ENCODE measurements at places on chromosomes 1 and 21.

- DNase-seq: no peak
Measured at GRCh38 chr1:3271866-3272265, 182.6 kb upstream of the ARHGEF16 start.

GRCh38 chr1:182259229-182259872 is 132.2 kb downstream of the GLUL start:
- DNase-seq: peak; percentile 93

- DNase-seq: no peak
Measured at GRCh38 chr21:37780991-37781983, 135.0 kb downstream of the KCNJ6 start.

DNA sequence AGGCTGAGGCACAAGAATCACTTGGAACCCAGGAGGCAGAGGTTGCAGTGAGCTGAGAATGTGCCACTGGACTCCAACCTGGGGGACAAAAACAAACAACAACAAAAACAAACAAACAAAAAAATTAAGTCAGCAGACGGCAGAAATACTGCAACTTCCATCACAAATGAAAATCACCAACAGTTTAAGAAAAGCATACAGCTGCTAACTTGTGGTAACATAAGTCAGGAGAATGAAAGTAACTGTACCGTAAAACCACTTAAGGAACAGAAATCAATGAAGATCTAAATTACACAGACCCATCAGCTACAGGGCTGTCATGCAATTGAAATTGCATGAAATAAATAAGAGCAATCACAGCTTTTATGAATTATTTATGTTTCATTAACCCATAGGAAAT is 25.0 kb downstream of the MCOLN2 start:
- no peak for DNase-seq

GRCh38 chr1:172414331-172414730 is 6.2 kb upstream of the C1orf105 start:
- no peak for DNase-seq

DNA sequence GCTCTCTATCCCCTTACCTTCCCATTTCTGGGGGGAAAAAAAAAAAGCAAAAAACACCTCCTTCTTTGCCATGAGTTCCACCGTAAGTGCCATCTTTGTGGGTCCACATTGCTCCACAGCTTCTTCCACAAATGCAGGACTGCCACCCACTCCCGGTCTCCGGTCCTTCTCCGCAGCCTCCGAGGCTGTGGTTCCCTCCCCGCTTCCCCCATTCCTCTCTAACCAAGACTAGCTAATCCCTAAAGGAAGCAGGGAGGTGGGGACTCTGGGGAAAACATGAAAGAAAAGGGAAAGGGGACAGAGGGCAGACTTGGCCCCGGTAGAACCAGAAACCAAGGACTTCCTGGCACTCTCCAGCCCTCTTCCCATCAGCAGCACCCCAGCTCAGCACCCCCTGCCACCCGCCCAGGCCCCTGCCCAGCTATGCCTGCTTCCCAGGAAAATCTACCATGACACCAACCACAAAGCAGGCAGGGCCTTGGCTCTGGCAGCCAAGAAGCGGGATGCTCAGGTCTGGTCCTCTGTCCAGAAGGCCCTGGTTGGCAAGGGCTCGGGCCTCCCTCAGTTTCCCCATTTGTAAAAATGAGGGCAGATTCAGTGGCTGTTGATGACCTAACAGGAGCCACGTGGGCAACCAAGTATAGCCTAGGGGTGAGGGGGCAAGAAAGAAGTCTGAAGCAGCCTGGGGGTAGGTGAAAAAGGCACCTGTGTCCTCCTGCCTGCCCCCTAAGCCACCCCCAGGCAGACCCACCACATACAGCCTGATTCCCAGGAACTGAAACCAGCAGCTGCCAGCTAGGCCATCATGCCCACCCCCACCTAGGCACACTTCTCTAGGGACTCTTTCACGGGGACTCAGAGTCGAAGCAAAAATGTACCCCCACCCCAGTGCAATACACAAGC is 2.5 kb downstream of the EPHA2 start:
- no peak for DNase-seq

GRCh38 chr1:43031316-43032203 is 72.9 kb upstream of the SLC2A1 start:
- DNase-seq: no peak

DNA sequence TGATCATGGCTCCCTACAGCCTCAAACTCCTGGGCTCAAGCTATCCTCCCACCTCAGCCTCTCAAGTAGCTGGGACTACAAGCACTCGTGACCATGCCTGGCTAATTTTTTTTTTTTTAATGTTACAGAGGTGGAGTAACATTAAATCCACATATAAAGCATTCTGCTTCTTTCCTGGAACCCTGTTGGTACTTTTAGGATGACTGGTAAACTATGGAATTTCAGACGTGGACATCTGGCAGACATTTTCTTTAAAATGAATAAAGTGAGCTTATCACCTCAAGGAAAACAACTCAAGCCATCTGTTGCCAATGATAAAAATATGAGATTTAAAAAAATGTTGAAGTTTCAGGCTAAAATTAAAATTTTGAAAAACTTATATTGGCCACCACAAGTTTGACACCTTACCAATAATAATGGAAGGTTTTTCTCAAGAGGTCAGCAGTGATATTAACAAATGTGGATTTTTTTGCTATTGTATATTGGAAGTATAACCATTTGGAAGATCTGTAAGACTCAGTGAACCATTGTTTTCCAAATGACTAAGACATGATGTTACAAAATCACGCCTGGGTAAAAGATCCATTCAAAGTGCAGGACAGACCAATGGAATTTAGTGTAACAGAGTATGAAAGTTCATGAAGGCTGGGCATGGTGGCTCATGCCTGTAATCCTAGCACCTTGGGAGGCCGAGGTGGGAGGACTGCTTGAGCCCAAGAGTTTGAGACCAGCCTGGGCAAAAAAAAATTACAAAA is 52.7 kb upstream of the EIF4G3 start:
- DNase-seq: no peak

DNA sequence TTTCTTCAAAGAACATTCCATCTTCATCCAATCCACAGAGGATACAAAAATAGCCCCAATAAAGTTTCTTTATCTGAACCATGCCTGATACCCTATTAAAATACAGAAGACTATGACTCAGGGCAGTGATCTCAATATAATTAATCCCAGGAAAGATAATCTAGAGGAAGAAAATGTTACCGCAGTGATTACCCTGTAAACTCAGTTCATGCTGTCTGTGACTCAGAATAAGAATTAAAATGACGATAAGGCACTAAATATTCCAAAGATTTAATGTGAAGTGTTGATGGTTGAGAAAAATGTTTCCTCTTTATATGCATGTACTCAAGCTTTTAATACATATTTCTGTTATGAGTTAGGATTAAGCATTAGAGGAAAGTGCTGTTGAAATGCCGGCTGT is 88.6 kb upstream of the LYPLAL1 start:
- no peak for DNase-seq

DNA sequence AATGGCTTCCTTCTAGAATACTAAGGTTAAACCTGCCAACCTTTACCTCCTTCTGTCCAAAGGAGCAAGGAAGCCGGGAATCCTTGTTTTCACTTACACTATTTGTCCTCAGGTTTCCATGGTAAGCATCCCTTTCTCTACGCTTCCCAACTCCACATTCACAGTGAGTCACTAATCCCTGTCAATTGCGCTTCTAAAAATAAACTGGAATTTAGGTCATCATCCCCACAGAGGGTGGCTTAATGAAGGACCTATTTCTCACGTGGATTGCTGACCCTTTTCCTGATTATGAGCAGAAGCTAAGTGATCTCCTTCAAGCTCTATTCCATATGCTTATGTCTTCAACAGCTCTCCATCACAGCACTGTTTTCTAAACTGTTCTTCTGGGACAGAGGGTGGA is 39.9 kb upstream of the ABCA4 start:
- no peak for DNase-seq

GRCh38 chr21:43842742-43843141 is 22.3 kb upstream of the AGPAT3 start:
- DNase-seq: no peak

DNA sequence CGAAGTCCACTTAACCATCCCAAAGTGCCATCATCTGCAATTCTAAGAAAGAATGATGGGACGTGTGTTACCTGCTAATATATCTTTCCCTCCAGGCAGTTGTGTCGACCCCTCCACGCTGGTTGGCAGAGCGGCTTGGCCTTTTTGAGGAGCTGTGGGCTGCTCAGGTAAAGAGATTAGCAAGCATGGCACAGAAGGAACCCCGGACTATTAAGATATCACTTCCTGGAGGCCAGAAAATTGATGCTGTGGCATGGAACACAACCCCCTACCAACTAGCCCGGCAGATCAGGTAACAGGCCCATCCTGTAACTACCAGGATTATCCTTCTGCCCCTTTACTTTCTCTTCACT is 520 bp downstream of the TARS2 start:
- DNase-seq: no peak

- DNase-seq: no peak
Measured at GRCh38 chr1:80250573-80251168, 1244.1 kb upstream of the ADGRL4 start.

GRCh38 chr1:226939438-226940028 is 561 bp upstream of the COQ8A start:
- no peak for DNase-seq

- DNase-seq: no peak
Measured at GRCh38 chr1:101128211-101128727, 102.7 kb upstream of the DPH5 start.

DNA sequence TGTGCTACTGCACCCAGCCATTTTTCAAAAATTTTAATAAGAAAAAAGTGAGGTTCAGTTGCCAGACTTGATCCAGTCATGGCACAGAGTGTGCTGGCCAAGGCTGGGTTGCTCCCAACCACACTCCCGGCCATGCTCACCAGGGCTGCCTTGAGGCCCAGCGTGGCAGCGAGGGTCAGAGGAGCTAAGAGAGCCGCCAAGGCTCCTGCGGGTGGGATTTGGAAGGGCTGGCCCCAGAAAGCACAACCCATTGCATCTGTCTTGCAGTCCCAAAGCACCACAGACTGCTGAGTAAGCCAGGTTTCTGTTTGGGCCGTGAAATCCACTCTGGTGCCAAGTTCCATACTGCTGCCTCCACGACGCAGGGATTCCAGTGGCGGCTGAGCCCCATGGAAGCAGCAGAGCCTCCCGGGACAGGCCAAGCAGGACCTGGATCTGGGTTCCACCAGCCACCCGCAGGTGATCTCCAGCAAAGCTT is 22.6 kb downstream of the ZBTB17 start:
- no peak for DNase-seq

DNA sequence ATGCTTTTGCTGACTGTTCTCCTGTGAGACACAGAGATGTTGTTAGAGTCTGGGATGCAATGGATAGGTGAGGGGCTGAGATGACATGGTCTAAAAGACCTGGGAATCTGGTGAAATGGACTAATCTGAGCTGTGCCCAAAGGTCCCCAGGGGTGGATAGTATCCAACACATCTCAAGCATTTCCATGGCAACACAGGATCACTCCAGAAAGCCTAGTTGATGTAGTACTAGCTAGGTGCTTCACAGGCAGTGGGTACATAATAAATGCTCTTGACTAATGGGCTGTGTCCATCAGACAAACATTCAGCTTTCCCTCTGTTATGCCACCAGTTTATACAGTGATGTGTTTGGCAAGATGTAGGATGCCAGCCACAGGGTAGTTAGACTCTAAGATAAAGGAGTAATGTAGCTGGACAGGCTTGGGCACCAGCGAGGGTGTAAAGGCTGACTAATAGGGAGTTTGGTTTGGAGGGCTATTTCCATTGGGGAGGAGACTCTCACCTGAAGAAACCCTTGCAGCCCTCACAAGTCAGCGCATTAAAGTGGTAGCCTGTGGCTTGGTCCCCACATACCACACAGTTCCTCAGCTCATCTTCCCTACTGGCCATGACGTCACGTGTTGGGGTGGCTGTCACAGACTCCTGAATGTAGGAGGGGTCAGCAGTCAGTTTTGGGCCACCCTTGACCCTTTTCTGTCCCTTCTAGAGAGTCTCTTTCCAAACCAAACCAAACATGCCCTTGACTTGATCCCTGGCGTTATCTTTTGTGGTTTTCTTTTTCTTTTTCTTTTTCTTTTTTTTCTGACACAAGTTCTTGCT is 1.8 kb downstream of the NR1I3 start:
- no peak for DNase-seq

- DNase-seq: no peak
Measured at GRCh38 chr1:90876101-90876500, 145.7 kb downstream of the ZNF644 start.

DNA sequence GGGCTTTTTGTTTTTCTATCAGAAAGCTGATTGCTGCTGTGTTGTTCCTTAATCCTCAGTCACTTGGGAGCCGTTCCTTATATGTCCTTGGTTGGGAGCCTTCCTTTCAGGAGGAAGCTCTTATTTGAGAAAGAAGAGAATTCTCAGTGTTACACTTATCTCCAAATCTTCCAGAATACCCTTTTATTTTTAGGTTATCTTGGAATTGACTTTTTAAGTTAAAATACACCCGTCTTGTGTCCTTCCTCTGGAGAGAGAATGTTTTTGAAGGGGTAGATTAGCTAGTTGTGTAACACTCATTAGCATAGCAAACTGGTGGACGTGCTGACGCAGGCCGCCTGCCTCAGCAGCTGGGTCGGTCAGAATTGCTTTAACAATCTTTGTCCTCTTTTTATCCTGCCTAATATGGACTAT is 42.1 kb downstream of the LRRC8B start:
- DNase-seq: no peak

All from foreskin melanocyte (primary cell).